ENCODE measurements at places on chromosomes 6 and 20. TPM values are rescaled to one million over a fixed set of nuclear protein-coding genes. Genes with fewer than 3 reads are reported as not detected.

Gene C6orf52
- 3.3 TPM for total RNA-seq

Gene SLC29A1
- 56.1 TPM for total RNA-seq

Gene MYMX
- total RNA-seq = not detected

Gene IDH3B
- 114 TPM for total RNA-seq

Gene TUBB2B
- 0.67 TPM for total RNA-seq

GRCh38 chr6:119442776-119443184 is 93.2 kb upstream of the MAN1A1 start:
- DNase-seq = no peak

- no peak for DNase-seq
Measured at GRCh38 chr6:19465760-19466159, 371.4 kb upstream of the ID4 start.

DNA sequence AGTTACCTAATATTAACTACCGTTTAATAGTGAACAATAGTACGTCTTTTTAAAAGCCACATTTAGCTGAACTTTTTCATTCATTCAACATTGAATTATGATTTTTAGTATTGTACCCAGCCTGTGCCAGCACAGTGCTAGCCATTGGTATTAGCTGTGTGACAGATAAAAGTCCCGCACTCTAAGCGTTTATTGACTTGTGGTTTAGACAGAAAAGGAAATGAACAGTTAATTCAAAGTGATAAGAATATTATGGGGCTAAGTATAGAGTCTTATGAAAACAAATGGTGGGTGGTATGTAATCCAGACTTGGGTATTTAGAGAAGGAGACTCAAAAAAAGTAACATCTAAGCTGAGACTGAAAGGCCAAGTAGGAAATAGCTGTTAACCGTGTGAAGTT is 202.3 kb downstream of the RPS12 start:
- no peak for DNase-seq

GRCh38 chr20:50504231-50504823 is 5.9 kb upstream of the PTPN1 start:
- DNase-seq = no peak

- DNase-seq = peak; percentile 12
Measured at GRCh38 chr20:38723848-38724625, at the start of gene SLC32A1. SLC32A1 (plus strand) TSS chr20:38724486; CDS start chr20:38724725, 239 bp downstream.

- DNase-seq = no peak
Measured at GRCh38 chr6:91094806-91095475, 508.1 kb upstream of the MAP3K7 start.

GRCh38 chr20:59598625-59599310 is 5.6 kb upstream of the PHACTR3 start:
- peak; percentile 62 for DNase-seq
